RWPE2 (cell line): ENCODE measurements at places on chromosomes 1 and 21.

DNA sequence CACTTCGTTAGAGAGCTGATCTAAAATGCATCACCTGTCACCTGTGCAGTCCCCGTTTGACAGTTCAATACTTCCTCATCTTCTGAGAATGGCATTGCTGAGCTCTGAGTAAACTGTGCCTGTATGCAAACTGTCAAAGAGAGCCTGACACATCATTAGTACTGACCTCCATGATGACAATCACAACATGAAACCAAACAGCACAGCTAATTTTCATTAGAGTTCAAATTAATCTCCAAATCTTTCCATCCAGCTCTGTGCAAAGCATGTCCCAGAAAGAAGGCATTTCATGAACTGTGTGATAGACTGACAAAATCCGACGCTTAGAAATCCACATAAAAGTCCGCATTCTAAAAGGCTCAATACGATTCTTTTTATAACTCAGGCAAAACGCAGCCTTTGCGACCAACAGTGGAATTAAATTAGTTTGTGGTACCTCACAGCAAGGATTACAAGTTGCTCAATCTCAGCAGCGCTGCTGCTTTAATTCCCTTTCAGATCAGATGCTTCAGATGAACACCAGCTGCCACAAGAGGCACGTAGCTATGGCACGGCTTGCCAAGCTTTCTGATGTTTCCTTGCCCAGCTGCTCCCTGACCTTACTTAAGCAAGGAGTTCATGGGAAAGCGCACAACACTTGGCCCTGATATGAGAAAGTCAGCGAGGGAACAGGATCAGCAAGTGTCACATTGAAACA is 765.5 kb upstream of the PRMT6 start:
- no peak for DNase-seq

GRCh38 chr1:186494832-186495271 is 33.9 kb upstream of the PDC start:
- no peak for DNase-seq

DNA sequence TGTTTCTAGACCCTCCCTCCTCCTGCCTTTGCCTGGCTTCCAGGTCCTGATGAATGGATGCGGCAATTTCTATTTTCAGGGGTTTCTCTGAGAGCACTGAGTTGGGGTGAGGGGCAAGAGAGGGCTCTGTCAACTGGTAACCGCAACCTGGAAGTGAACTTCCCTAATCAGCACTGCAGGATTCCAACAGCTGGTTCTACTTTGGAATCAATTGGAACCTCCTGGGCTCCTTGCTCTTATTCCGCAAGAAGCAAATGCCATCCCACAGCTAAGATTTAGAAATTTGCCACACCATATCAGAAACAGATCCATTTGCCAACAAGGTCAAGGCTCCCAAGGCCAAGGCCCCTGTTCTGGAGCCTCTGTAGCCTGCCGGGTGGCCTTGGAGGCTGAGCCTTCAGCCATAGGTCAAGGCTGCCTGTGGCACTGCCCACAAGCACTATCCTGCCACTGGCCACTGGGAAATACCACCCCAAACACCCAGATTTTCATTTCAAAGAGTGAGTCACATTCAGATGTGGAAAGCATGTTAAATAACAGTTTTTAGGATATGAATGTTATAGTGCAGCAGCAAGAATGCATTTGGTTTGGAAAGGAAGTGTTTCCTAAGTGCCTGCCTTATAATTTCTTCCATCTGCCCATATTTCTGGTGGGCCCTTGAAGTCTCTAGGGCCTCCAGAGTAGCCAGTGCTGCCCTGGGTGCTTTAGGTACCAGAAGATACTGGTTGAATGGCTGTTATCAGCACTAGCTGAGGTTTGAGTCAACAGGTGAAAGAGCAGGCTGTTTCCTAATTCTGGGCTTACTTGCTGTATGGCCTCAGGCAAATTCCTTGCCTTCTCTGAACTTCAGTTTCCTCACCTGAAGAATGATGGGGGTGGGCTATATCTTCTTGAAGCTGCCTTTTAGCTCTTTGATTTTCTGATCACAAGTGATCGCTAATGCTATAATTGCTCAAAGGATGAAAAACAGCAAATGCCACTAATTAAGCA is 56.3 kb upstream of the JUN start:
- DNase-seq = no peak

- no peak for DNase-seq
These were observed 1.0 kb downstream of the IQGAP3 start for GRCh38 chr1:156571261-156571852.

GRCh38 chr1:203158960-203159665 is 16.5 kb downstream of the MYBPH start:
- DNase-seq = no peak

- DNase-seq = no peak
These were observed 8.2 kb downstream of the PAFAH2 start for GRCh38 chr1:25989440-25990234.

DNA sequence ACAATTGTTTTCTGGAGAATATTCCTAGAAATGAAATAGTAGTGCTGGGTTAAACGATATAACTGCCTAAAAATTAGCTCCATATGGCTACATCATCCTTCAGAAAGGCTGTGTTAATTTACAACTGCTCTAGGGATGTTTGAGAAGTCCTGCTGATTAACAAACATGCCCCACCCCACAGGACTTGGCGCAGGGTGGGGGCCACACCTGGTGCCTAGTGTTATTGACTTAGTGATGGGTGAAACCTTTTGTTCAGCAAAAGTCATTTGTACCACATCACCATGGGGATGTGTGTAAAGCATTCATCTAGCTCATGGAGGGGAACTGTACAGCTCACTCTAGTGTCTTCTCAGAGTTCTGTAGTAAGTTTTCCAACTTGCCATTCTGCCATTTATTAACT is 492.8 kb downstream of the CAMTA1 start:
- no peak for DNase-seq

- DNase-seq = no peak
These were observed 94.0 kb upstream of the KIF26B start for GRCh38 chr1:245060684-245061374.

- DNase-seq = no peak
These were observed 356.2 kb downstream of the AJAP1 start for GRCh38 chr1:5010656-5011055.

DNA sequence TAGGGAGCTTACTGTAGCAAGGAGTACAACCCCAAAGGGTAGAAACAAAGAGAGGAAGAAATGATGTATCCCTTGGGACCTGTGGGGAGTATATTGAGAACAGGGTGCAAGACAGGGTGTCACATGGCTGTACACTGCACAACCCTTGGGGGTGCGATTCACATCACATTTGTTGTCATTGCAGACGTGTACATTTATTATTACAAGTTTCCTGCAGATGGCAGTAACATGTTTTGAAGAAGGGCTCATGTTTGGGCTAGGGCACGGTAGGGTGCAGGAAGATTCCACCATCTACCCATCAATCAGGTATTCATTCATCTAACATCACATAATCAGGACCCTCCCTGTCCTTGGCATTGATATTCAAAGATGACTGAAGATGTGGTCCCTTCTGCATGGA is 62.5 kb downstream of the NDUFS5 start:
- no peak for DNase-seq

DNA sequence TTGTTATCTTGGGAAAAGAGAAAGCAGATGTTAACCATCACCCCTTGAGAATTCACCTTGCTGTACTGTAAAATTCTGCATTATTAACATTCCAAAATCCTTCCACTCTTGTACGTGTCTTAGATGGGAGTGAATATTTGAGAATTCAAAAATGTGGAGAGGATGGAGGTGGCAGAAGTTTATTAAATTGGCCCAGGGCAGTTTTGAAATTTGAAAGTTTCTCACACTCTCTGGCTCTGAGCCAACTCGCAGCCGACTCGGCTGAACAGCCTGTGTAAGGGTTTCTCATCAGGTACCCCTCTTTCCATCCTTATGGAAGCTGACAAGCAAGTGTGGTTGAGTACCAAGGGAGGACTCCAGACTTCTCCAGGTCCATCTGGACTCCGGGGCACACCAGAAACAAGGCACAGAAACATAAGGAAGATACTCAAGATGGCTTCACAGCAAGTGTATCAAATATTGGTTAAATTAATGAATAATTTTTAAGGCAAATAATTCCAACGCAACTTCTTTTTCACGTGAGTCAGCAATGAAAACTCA is 45.1 kb downstream of the RRAGC start:
- no peak for DNase-seq

GRCh38 chr1:76668046-76668445 is 199.2 kb upstream of the ST6GALNAC5 start:
- no peak for DNase-seq

DNA sequence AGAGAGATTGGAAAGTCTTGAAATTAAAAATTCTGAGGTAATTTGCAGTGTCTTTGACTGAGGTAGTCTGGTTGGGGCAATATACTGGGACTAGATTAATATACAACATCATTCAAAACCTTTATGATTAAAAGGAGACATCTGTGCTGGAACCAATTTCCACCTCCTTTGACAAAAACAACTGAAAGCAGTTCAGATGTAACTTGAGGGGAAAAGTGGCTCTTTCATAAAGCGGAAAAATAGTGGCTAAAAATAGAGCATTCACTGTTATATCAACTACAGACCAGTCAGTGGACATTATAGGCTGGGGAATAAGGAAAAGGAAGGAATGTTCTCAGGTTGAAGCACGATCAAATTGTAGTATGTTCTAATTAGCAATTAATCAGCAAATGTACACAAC is 635.9 kb downstream of the SMYD3 start:
- DNase-seq = no peak

DNA sequence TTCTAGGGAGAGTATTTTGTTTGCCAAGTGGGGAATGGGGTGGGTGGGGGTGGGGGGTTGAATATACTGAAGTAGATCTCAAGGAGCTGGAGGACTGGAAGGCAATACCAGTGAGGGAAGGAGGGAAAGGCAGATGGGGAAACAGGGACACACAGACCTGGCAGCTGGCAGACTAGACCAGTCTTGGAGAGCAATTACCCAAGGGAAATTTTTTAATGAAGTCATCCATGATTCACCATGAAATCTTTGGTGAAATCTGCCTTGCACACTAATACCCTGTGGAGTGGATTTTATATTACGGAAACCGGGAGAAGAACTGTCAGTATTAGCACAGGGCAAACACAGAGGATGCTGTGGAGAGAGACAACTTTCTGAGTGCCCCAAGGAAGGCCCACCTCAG is 29.7 kb upstream of the MARK1 start:
- DNase-seq = no peak

DNA sequence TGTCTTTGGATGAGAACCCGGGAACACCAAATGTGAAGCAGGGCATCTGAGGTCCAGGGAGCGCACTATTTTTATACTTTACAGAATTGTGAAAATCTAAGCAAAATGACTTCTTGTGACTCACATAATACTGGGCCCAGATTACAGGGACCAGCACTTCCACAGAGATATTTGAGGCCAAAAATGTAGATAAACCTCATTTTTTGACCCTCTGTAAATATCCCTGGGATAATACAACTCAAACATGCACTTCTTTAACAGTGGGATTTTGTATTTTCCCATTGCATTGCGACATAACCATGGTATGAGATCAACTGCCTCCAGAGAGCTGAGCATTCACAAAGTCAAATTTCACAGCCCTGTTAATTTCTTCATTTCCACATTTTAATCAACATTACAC is 289.4 kb upstream of the ADGRL4 start:
- no peak for DNase-seq

GRCh38 chr1:116133696-116134475 is 22.7 kb downstream of the MAB21L3 start:
- DNase-seq = no peak

GRCh38 chr1:33948291-33948690 is 84.4 kb downstream of the HMGB4 start:
- no peak for DNase-seq

DNA sequence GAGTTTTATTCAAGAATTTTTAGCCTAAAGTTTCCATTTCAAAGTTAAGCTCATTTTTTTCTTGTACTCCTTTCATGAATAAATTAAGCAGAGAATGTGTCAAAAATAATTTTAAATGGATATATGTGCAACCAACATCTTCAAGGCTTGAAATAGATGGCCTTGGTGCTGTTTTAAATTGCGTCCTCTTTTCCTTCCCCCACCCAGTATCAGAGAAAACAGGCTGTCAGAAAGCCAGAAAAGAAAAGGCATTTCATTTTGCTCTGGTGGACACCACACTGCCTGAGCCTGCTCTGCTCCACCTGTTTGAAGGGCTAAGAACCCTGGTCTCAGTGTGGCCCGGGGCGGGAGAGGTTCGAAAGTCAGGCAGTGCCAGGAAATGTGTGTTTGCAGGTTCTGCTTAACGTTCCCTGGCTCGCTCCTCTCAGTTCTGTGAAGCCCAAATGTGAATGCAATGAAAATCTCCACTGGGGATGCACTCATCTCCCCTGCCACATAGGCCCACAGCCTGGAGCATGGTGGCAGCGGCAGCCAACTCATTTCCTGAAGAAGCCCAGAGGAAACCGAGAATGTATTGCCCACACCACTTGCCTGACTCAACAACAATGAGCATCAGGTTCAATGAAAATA is 134.4 kb downstream of the SDCCAG8 start:
- DNase-seq = no peak

DNA sequence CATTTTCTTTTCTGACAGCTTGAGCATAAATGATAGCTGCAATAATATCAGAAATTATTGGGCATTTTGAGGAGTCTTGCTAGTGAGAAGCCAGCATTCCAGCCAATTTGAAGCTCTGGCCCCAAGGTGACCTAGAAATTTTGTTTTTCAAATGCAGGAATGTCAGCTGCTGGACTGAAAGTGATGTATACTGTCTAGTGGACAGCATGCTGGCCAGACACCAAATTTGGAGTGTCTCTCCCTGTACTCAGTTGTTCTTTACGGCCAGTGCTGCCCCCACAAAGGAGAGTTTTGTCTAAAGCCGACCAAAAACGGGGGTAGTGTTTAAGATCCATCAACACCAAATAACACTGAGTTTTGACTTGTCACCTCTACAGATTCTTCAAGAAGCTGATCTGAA is 5.2 kb downstream of the RGS7 start:
- no peak for DNase-seq
